Natural killer cell (primary cell): ENCODE measurements at places on chromosomes 2 and 18. TPM values are rescaled to one million over a fixed set of nuclear protein-coding genes. Genes with fewer than 3 reads are reported as not detected.

- no peak for DNase-seq
Measured at GRCh38 chr2:75500633-75501032, 60.1 kb downstream of the EVA1A start.

The TUBA3E gene
- total RNA-seq: not detected

GRCh38 chr18:11761553-11761952 is 72.5 kb downstream of the GNAL start:
- no peak for DNase-seq

DNA sequence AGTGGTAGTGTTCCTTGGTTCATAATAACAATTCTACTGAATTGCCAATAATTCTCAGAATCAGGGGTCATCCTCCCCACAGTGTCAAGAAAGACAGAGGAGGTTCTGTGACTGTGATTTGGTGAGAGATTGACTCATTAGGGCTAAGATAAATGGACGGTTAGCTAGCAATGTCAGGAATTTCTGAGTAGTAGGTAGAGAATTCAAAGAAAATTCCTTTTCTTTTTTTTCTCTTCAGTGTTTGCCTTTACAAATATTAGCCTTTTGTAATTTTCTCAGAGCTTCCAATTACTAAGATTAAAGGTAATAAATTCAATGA is 16.8 kb upstream of the CRIM1 start:
- DNase-seq: no peak

The IL36A gene
- not detected for total RNA-seq

The KHK gene
- total RNA-seq: 3.7 TPM

DNA sequence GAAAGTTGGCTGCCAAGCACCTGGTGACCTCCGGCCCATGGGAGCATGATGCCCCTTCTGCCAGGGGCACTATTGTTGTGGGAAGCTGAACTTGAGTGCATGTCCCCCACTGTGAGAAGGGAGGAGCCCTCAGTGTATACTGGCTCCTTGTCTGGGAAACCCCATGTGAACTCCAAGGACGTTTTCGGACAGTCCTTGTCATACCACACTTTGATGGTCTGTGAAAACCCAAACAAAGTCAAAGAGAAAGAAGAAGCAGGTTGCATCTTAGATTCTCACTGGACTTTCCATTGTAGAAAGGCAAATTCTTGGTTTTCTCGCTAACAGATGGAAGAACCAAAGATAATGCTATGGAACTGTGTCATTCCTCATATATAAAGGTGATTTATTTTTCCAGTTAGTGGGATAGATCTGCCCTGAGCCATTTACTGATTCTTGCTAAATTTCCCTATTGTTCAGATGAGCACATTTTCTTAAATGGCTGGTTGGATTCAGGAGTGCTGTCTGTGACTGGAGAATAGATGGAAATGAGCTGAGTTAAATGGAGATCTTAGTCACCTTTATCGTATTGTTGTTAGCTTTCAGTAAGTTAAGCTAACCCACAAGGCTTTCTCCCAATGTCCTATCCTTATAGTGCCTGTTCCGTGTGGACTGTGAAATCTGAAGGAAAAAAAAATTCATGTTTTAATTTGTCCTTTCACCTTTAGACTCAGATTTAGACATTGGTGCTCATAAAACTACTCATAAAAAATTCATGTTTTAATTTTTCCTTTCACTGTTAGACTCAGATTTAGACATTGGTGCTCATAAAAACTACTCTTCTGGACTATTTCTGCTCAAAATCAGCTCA is 166.6 kb downstream of the ACTR3 start:
- DNase-seq: no peak

GRCh38 chr18:69401972-69402532 is 1.4 kb downstream of the DOK6 start:
- DNase-seq: no peak

GRCh38 chr2:7071154-7071553 is 153.9 kb downstream of the RNF144A start:
- DNase-seq: no peak

The SPAST gene
- 16.8 TPM for total RNA-seq

GRCh38 chr2:169185711-169186110 is 116.3 kb downstream of the DHRS9 start:
- DNase-seq: no peak

The PTPN4 gene
- total RNA-seq: 347 TPM

The UGT1A5 gene
- not detected for total RNA-seq

DNA sequence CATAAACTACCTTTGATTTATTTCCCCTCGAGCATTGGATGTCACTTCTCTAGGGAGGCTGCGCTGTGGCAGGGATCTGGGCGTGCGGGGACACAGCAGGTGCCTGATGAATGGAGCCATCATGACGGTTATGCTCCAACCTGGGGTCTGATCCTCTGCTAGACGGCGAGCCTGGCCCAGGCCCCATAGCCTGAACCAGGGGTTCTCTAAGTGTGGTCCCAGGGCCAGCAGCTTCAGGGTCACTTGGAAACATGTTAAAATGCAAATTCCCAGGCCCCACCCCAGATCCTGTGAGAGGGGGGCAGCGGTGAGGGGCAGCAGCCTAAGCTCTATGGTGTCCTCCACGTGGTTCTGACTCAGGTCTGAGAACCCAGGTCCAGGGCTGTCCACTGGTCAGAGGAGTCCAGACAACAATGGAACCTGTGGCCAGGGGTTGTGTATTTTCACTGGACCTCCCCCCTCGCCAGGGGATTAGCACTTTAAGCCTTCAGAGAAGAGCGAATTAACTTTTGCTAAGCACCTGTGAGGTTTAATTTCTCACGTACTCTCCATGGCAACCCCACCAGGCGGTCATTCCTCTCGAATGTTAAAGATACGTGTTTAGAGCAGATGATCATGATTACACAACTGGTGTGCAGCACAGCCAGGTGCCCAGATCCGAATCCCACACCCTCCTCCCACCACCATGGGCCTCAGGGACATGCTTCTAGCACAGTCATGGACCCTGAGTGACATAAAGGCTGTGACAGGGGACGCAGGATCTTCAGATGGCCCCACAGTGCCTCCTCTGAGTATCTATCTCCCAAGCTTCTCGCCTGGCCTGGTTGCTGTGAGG is 1.6 kb upstream of the ARHGEF4 start:
- no peak for DNase-seq

- DNase-seq: no peak
Measured at GRCh38 chr2:233960203-233960602, 43.0 kb downstream of the TRPM8 start.

DNA sequence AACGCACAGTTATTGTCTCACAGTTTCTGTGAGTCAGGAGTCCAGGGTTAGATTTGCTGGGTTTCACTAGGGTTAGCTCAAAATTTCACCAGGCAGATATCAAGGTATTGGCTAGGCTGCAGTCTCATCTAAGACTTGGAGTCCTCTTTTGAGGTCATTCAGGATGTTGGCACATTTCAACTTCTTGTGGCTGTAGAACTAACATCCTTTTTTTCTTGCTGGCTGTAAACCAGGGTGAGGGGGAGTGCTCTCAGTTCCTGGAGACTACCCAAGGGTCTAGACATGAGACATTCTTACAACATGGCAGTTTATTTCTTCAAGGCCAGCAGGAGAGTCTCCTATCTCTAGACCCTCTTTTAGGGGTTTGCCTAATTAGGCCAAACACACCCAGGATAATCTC is 12.8 kb upstream of the CAVIN2 start:
- no peak for DNase-seq

The HAAO gene
- total RNA-seq: 0.35 TPM

- no peak for DNase-seq
Measured at GRCh38 chr2:59398081-59398480, 1155.4 kb downstream of the BCL11A start.

DNA sequence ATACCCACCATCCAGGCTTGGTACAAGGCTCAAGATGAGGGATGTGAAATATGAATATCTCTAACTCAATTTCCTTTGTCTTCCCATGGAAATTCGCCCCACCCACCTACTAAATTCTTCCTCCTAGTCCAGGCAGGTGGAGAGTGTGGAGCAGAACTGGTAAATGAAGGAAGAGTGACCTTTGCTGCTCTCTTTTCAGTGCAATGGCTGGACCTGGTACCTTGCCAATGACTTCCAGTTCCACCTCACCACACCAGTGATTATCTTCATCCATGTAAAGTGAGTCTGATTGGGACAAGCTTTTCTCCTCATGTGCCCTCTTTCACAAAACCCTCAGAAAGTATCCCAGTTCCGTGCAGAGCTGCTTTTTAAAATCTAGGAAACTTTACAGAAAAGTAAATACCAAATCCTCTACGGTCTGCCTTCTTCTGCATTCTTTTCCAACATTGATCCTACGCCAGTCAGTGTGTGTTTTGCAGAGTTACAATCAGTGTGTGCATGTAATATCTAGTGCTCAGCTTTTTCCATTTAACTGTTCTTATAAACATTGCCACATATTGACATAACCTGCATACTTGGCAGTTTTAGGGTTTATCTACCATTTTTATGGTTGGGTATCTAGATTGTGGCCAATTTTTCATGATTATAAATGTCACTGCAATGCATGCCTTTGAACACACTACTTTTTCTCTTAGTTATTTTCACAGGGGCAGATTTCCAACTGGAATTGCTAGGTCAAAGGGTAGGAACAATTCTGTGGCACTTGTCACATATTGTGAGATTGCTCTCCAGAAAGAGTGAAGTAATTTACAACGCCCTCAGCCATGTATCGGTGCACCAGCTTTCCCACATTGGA is 86.5 kb upstream of the SEC11C start:
- no peak for DNase-seq

The SLC5A7 gene
- total RNA-seq: not detected

DNA sequence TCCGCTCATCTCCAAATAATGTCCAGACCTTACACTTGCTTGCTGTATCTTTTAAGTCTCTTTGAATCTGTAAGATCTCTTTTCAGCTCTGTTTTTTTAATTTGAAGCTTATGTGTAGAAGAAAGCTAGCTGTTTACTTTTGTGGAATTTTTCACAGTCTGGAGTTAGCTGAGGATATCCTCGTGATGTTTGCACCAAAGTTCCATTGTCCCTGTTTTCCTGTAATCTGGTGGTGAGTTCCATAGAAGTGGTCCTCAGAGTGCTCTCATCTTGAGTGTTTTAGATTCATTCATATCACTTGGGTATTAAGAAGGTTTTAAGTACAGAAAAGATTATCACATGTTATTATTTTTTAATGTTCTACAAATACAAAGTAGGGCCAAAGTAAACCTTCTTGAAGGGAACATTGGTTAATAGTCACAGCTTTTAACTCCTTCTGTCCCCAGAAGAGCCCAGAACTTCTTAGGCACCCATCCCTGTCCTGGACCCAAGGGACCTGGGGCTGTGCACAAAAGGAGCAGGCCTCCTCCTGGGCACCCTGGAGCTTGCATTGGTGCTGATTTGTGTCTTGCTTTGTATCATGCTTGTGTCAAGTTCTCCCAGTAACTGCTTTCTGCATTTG is 15.0 kb downstream of the MLPH start:
- DNase-seq: no peak

DNA sequence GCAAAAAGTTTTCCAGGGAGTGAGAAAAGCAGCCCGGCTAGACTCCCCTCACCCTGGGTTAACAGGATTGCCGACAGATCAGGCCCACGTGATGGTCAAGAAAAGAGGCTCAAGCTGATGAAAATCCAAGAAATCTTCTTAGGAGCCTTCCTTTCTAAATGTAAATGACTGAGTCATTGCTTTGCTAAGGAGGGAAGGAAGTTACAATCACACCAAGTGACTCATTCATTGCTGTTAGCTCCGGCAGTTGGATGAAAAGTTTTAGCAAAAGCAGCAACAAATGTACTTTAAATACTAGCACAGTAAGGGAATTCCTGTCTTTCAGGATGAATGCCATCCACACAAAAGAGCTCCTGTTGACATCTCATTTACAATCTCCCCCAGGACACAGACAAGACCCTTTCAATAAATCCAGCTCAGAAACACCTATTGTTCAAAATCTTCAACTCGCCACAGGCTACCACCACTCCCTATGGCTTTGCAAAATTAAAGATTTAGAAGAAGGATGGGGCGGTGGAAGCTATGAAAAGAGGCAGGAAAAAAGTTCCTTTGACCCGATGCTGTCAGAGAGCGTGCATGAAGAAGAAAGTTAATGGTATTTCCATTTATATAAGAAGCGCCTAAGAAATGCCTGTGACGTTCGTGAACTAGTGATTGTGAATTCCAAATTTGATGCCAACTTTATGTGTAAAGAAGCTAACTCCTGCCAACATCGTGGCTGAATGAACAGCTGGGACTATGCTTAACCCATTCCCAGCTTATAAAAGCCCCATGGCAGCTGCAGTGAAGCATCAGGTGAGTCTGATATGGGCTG is 153.7 kb downstream of the TGIF1 start:
- peak; percentile 62 for DNase-seq

The EIF4E2 gene
- 63.5 TPM for total RNA-seq

DNA sequence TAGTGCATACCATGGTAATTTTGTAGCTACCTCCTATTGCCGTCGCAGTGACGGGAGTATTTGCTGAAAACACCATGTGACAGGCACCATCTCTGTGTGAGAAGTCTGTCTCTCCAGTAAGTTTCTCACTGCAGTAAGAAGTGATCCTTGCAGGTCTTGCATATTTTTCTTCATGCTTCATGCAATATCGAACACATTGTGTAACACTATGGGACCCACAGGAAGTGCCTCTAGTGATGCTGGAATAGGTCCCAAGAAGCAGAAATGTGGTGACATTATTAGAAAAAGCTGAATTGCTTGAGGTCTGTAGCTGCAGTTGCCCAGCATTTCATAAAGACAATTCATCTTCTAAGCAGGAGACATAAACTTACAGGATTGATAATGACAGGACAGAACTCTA is 167.6 kb downstream of the DCDC2C start:
- no peak for DNase-seq

The SIX3 gene
- total RNA-seq: 0.39 TPM

GRCh38 chr2:186255823-186256222 is 230.2 kb upstream of the ZC3H15 start:
- DNase-seq: no peak

DNA sequence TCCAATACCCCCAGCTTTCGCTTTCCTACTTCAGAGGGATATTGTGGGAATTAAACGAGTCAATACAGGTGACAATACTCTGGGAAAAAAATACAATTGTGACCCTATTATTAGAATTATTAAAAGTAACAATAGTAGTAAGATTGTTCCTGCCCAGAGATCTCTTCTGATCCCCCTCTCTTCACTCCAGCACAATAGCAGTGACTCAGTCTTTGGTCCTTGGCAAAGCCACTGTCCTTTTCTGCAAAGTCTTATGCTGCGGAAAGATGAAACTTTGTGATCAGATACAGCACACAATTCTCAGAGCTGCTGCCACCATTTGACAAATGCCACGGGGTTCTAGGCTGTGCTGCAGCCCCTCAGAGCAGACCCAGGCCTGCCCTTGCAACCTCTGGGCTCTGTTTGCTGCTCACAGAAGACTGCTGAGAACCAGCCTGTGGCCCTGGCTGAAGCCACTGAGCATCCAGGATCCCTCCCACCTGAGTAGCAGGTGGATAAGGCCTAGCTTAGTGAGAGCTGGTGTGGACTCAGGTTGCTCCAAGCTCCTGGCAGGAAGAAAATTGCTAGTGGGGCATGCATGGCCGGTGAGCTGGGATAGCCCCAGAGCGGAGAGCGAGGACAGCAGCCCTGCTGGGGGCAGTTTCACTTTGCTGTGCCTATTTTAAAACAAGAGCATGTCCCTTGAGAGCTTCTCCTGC is 60.1 kb upstream of the ROCK2 start:
- no peak for DNase-seq

The ORMDL1 gene
- total RNA-seq: 103 TPM

The ZNF396 gene
- total RNA-seq: 1.7 TPM
